ENCODE measurements at places on chromosomes 7 and 10. TPM values are rescaled to one million over a fixed set of nuclear protein-coding genes. Genes with fewer than 3 reads are reported as not detected.

DNA sequence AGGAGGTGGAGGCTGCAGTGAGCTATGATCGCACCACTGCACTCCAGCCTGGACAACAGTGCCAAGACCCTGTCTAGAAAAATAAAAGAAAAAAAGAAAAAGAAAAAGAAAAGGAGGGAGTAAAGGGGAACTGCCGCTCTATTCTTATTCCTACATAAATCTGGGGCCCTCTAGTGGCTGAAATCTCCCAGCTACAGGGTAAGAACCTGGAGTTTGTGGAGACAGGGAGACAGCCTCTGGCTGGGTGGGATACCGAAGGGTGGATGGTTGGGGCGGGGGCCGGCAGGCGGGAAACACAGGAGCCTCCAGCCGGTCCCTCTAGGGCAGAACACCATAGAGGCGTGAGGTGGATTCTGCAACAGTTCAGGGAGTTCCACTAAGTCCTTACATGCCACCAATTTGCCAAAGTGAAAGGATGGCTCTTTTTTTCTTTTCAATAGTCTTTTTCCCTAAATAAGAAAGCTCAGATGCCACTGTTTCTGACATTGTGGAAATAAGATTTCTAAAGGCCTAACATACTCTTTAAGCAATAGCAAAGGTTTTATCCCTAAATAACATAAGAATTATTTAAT lies 117.3 kb downstream of the SVIL start:
- DNase-seq, result peak; percentile 27

GRCh38 chr7:122629412-122629953 lies 69.4 kb downstream of the RNF133 start:
- no peak for DNase-seq

DNA sequence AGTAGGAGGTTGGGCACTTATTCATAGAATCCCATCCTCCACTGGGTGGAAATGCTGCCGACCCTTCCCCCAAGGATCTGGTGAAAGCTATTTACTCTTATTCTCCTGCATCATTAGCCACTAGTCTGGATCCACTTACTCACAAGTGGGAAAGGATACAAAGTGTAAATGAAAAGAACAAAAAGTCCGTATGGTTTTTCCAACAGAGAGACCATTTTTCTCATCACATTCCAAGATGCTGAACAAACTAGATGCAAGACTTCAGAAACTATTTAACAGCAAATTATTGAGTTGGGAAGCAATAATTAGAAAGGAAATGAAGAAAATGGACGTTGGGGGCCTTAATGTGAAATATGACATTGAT lies 242.4 kb upstream of the GLI3 start:
- no peak for DNase-seq

- no peak for DNase-seq
Observed at GRCh38 chr7:134823400-134823799, 44.0 kb downstream of the CALD1 start.

FAM24B gene
- polyA plus RNA-seq, result 5.7 TPM

GRCh38 chr7:936386-937054 lies 18.0 kb downstream of the ADAP1 start:
- no peak for DNase-seq

DNA sequence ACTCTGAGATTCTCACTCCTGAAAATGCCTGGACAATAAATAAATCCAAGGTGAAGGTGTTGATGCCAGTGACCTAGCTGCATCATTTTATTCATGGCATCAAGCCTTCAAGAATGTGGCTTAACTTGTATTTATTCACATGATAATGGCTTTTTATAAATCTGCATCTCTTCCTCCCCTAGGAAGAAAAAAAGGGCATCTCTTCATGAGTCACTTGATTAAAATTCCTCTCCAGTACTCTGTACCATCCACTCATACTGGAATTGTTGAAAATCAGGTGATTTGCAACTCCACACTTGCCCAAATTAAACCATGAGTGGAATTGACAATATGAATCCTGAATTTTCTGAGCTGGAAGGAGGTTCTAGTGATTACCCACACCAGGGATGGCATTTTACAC lies 30.2 kb downstream of the PTPRE start:
- DNase-seq, result no peak

DNA sequence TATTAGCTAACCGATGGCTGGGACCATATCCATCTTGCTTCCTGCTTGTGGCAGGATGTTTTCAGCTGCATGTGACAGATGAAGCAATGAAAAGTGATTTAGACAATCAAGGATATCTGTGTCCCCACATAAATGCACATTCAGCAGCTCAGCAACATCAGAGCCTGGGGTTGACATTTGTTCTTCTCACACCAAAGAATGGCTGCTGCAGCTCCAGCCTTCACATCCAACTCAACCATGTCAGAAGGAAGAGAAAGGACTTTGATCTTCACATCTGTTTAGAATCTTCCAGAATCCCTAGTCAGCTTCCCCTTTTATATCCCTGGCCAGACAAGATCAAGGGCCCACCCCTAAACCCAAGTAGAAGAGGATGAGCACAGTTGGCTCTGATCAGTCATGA lies 11.9 kb upstream of the FRMPD2 start:
- DNase-seq, result no peak

DNA sequence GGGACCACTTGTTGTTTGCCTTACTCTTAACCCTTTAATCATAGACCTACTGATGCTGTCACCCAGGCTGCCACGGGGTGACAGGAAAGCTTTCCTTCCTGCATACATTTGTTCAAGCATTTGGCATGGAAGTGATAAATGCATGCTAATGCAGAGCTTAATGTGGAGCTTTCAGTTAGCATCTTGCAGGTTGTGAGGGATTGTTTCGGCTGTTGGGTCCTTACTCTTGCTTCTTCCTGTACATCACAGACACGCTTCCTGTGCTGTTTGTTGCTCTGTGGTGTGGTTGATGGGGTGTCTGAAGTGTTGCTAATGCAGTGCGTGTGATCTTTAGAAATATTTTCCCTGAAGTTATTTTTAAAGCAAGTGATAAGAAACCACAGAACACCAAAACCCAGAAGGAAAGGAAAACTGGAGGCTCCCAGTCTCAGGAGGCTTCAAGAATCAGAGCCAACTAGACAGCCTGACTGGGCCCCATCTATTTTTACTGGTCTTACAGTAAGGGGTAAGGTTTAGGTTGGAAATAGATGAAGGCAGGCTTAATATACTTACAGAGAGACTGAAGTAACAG lies 143.1 kb downstream of the CHN2 start:
- no peak for DNase-seq

DNA sequence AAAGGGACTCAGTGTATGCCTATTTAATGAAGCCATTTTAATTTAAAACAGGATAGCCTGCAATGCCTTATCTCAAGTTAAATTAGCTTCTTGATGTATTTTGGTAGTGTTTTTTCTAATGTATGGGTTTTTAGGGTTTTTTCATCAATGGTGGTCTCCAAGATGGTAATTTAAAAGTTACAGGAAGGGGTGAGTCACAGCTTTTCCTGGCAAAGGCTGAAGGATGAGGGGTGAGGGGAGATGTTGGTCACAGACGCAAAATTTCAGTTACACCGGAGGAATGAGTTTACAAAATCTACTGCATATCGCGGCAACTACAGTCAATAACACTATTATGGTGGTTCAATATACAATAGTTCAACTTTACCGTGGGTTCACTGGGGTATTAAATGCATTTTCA lies 31.6 kb downstream of the CCDC3 start:
- DNase-seq, result no peak
